Bone marrow (tissue), 2 donors: ENCODE measurements at places on chromosomes 12 and 14.

DNA sequence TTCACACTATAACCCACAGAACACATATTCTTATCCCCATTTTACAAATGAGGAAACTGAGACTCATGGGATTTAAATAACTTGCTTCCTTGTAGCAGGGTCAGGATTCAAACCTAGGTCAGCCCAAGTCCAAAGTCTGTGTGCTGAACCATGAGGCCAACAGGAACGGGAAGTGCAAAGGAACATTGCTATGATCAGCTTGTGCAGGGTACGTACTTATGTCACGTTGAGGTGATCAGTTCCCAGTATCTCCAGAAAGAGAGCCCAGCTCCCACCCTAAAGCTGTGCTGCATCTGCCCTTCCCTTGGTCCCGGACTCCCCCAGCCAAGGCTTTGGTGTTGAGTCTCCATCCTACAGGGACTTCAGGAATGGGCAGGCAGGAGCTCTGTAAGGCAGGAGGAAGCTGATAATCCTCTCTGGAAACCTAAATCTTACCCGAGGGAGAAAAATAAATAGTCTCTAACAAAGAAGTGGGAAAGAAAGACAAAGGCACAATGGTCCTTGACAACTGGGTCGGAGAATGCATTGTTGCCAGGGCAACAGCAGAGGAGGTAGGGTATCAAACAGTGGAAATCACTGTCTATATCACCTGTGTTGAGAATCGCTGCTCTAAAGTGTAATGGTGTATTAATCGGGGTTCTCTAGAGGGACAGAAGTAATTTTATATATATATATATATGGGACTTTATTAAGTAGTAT is 82.5 kb upstream of the FICD start:
- DNase-seq = no peak

- DNase-seq = no peak
Observed at GRCh38 chr12:100058482-100059029, 73.8 kb upstream of the ANKS1B start.

DNA sequence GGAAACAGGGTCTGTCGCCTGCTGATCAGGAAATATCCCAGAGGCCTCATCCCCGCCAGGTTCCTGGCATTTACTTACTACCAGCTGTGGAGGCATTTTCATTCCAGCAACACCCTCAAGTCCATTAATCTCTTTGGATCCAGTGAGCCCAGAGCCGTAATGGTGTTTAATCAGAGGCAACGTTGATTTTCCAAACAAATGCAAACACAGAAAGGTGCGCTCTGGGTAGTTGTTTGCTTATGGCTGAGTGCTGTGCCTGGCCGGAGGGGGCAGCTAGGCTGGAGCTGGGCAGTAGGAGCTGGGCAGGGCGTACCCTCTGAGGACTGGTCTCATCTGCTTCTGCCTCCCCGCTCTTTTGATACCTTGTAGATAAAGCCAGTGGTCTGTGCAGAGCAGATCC is 110.6 kb downstream of the ADCK1 start:
- DNase-seq = no peak

DNA sequence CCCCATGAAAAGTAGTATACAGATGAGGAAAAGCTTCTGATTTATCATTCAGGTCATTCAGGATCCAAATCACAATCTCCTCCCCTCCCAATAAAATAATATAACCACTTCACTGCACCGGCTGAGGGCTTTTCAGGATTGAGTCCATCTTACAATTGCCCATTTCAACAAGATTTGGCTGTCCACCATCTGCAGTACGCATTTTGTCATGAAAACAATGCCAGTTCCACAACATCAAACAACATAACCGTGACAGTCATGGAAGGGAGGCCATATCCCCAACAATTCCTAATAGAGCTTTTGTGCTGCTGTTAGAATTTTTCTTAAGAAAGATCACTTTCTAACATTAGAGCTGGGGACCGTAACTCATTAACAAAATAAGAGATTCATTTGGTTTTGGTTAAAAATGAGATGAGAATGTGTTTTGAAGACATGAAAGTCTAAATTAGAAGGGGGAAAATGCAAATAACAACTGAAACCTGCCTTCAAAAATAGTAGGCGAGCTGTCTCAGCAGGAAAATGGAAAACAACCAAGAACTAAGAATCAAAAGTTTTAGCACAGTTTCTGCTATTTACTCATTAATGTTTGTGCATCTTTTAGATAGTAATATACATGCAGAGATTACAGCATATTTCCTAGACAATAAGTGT is 38.3 kb upstream of the TMTC2 start:
- DNase-seq = no peak

- no peak for DNase-seq
Observed at GRCh38 chr12:123250471-123251383, 17.5 kb downstream of the MTRFR start.

DNA sequence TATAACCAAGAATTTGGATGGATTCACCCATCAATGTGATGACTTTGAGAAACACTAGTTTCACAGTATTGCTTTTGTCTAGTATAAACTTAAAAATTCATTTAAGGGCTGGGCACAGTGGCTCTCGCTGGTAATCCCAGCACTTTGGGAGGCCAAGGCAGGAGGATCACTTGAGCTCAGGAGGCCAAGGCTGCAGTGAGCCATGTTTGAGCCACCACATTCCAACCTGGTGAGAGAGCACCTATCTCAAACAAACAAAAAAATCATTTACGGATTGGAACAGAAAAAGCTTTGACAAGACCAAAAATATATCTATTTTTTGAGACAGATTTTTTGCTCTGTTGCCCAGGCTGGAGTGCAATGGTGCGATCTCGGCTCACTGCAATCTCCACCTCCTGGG is 27.5 kb downstream of the GNS start:
- no peak for DNase-seq

DNA sequence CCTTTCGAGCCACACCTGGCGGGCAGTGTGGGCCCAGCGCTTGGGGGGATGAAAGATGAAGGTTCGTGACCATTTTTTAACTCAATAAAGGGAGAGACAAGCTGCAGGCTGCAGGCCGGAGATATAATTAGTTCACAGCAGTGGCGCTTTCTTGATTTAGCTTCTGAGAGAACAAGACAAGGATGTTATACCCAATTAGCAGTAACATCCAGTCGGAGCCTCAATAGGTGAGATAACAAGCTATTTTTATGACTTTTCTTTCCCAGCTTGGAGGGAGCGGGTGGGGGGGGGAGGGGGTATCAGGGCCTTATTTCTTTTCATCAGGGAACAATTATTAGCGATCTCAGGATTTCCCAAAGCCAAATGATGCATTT is 9.1 kb downstream of the FAM222A start:
- no peak for DNase-seq

DNA sequence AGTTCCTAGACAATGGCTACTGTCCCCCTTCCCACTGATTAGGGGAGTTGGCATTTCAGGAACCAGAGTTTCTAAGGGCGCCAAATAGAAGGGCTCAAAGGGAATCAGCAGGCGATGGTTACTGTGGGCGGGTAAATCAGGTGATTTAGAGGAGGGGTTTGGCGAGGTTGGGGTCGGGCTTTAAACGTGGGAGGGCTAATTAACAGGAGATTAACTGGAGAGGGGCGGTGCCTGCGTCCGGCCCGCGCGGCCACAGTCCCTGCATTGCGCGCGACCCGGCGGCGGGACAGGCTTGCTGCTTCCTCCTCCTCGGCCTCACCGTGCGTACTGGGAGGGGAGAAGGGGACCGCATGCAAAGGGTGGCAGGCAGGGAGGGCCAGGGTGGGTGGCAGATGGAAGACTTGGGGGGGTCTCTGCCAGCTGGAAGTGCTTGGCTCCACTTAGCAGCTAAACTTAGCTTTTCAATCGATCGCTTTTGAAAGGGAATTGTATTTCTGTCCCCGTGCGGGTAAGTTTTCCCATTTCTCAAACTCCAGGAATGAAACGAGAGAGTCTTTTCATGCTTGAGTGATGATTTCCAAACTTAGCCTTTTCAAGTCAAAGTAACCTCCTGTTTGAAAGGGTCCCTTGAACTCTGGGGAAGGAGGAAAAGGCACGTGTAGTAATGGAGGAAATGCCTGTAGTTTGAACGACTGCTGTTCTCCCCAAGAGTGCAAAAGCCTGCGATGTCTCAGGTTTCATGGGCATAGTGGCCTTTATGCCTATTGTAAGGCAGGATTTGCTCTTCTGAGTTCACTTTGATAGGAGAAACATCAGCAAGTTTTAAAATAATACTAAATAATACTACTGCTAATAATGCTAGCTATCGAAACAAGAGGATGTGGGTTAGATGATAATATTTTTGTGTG is at the start of gene MGST1:
Gene MGST1 (plus strand): TSS at position 255 of the 908 bp plus-strand sequence. CDS start 6,608 bp downstream, outside the sequence.
- peak; percentile 6 for DNase-seq

DNA sequence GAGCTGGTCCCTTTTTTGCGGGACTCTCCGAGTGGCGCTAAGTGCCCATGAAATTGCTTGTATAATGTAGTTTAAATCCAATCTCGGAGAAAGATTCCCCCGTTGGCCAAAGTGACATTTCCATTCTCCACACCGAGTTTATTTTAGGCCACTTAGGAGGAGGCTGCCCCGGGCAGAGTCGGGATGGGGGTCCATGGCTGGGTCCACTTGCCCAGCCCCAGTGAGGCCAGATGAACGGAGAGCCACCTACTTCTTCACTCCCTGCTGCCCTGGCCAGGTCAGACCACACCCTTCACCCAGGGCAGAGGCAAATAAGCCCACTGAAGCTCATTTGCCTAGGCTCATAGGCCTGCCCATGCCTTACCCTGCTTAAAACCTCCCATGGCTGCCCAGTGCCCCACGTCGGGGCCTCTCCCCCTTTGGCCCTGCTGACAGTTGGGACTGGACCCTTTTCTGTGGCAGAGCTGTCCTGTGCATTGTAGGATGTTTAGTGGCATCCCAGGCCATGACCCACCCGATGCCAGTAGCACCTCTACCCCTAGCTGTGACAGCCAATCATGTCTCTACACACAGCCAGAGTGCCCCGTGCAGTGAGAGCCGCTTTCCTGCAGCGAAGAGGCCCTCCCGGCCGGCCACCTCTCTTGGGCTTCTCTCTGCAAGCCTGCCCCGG is 51.3 kb downstream of the FAM222A start:
- DNase-seq = no peak

DNA sequence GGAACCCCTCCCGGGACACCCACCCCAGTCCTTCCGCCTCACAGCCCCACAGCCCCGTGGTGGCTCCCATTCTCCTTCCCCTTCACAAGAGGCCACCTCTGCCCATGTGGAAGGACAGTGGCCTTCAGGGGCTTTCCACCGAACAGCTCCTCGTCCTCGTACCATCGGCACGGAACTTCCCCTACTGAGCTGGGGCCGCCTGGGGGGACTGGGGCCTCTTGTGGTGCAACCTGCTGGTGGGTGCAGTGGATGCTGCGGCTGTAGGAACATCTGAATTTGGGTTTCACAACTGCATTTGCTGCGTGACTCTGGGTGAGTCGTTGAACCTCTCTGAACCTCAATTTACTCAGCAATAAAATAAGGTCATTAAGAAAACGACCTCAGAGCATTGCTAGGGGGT is 50.9 kb downstream of the RFLNA start:
- DNase-seq = no peak

- DNase-seq = no peak
Observed at GRCh38 chr12:54882079-54882478, 27.8 kb downstream of the MUCL1 start.

DNA sequence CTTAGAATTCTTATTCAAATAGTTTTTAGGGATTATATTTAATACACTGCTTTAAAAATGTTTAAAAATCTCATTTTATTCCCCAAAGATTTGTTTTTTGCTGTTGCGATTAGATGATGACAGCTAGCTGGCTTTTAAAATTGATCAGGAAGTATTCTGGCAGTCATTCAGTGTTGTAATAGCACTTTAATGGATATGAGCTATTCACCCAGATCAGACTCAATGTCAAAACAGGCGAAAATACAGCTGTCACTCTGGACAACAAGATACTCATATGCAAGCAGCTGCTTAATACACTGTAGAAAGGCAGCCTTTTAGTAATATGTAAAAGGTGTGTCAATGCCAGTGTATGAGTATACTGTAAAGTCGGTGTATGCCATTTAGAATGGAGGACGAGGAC is 91.7 kb downstream of the NPAS3 start:
- no peak for DNase-seq

- DNase-seq = no peak
Observed at GRCh38 chr12:87413784-87414183, 615.4 kb downstream of the C12orf50 start.

DNA sequence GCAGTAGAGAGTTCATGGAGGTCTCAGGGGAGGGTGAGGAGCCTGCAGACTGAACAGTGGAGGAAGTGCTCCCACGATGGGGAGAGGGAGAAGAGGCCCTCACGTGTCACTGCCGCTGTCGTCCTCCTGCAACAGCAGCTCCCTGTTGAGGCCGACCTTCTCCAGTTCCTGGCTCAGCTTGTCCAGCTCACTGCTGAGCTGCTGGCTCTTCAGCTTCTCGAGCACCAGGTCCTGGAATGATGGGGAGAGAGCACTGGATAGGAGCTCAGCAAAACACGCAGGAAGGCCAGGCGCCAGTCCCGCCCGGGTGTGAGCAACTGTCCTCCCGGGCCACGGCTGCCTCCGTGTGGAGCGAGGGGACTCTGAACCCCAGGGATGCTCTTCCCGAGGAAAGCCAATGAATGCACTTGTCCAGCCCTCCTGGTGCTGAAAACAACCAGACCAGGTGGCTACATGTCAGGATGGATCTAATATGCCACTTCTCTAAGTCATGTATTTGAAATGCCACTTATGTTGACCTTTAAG is 65.3 kb upstream of the GPR68 start:
- no peak for DNase-seq

DNA sequence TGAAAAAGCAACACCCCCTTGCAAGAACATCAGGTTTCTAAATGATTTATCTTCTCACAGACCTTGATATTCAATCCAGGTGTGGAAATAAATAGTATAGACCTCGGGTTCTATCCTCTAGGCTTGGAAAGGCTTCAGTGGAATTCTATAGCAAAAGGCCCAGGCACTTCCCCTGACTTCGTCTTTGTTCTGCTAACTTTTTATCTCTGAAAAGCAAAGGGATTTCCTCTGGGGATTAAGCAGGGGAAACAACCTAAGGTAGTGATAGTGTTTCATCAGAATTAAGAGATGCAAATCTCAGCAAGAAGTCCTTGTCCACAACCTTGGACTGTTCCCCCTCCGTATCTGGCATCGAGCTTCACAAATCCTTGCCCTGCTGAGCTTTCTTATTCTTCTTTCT is 59.5 kb upstream of the DUSP6 start:
- DNase-seq = no peak

DNA sequence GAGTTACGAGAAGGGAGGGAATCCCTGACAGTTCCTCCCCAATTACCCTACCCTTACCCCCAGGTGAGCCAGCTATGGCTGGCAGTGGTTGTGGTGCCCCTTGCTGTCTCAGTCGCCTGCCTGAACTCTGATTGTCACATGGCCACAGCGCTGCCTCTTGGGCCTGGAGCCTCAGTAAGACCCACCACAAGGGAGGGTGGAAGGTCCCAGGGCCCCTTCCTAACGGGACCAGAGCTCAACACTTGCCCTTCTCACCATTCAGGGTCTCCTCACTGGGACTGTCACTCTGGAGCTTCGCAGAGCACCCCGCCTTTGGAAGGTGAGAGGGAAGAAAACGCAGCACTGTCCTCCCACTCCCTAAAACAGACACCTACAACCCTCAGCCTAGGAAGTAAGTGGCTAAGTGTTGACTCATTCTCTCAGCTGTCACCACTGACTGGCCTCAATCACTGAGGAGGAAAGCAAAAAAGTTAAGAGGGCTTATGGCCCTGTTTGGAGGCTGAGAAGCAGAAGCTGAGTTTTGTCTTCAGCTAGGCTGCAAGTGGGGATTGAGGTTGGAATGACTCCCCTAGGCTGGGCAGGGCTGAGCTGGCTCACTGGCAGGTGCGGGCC is 1.0 kb downstream of the TMEM253 start:
- DNase-seq = no peak
